HFFc6 (cell line): ENCODE measurements at places on chromosomes 6 and 20. TPM values are rescaled to one million over a fixed set of nuclear protein-coding genes. Genes with fewer than 3 reads are reported as not detected.
A peak's percentile ranks its signal among the peaks of the same experiment; 100 is the strongest.

Gene TMEM239
- not detected in 3 replicates for total RNA-seq

Gene WFDC8
- total RNA-seq, result not detected in 3 replicates

Gene CLPSL2
- not detected in 3 replicates for total RNA-seq

Gene MCM3
- 31.2 and 54.2 TPM in 2 replicates for total RNA-seq

Gene BPIFB4
- not detected in 3 replicates for total RNA-seq

Gene NRN1
- total RNA-seq, result not detected in 3 replicates

Gene SLC22A7
- not detected in 3 replicates for total RNA-seq

Gene HDGFL1
- not detected in 2 replicates for total RNA-seq

Gene MYH7B
- total RNA-seq, result not detected in 2 replicates

Gene PPP1R3D
- total RNA-seq, result 5.9 to 6.8 TPM (median 6.6 TPM) in 3 replicates

Gene ETV7
- 0.20 to 0.57 TPM in 2 of 3 replicates, not detected in the other for total RNA-seq

Gene OPRL1
- total RNA-seq, result 0.45 to 0.85 TPM (median 0.81 TPM) in 3 replicates

Gene OLIG3
- not detected in 3 replicates for total RNA-seq

Gene OR2J3
- not detected in 3 replicates for total RNA-seq

Gene AHCY
- total RNA-seq, result 107 and 140 TPM in 2 replicates

Gene MACROD2
- total RNA-seq, result 0.24 to 0.57 TPM in 2 of 3 replicates, not detected in the other

Gene LAMP5
- not detected in 3 replicates for total RNA-seq

GRCh38 chr6:32615885-32616532 lies 21.2 kb upstream of the HLA-DQA1 start:
- no peak for DNase-seq

GRCh38 chr6:44634321-44634720 lies 246.8 kb downstream of the CDC5L start:
- no peak for DNase-seq

DNA sequence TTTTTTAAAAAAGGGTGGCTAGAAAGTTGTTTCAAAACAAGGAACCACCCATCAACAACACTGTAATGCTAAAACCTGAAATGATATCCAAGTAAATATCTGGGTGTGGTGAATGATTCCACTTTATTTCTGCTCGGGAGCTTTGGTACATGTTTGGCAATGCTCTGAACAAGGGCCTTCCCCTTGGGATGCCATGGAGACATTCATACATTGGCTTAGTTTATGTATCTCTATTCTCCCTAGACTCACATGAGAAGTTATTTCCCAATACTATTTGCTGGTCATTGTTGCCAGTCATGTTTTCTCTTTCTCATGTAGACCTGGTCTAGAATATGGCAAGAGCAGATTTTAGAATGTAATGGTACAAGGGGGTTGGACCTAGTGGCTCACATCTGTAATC lies 22.9 kb downstream of the ADTRP start:
- no peak for DNase-seq

DNA sequence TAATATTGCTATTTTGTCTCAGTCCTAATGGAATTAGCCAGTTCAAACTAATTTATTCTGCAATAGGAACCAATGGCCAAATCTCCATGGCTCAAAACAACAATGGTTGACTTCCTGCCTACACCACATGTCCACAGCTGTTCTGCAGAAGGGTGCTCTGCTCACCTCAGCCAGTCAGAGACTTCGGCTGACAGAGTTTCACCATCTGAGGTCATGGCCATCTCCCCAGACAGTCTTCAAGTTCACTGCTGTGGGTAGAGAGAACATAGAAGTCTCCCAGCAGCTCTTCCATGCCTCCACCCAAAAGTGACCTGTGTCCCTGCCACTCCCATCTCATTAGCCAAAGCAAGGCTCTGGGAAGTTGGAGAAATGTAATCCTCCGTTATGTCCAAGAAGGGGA lies 65.1 kb upstream of the FOXC1 start:
- DNase-seq, result no peak

DNA sequence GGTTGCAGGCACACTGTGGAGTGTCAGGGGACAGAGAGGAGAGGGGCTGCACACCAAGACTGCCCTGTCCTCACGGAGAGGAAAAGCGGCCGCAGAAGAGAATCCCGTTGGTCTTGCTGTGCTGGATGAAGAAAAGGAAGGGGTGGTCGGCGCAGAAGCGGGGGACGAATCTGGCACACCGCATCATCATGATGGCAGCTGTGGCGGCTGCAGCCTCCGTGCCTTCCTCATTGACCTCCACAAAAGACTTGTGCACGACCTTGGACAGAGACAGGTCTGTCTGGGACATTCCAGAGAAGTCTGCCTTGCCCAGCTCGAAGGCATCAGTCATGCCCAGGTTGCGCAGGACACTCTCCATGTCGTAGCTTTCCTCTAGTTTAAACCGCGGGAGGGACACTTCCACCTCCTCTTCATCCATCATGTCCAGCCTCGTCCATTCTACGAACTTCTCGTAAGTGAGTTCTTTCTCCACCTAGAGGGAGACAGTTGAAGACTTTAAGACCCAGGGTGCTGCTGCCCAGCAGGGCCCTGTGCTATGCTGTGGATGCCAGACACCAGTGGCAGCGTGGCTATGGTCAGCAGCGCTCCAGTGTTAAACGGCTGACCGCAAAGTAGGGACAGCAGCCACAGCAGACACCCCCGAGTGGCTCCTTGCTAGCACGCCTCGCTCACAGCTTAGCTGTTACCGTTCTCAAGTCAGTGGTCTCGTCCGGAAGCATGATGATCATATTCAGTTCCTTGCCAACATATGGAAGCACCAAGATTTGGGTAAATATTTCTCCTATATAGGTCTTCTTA lies 22.9 kb downstream of the SERPINB6 start:
- DNase-seq, result no peak

- no peak for DNase-seq
Measured at GRCh38 chr6:6039946-6040509, 33.3 kb upstream of the NRN1 start.

DNA sequence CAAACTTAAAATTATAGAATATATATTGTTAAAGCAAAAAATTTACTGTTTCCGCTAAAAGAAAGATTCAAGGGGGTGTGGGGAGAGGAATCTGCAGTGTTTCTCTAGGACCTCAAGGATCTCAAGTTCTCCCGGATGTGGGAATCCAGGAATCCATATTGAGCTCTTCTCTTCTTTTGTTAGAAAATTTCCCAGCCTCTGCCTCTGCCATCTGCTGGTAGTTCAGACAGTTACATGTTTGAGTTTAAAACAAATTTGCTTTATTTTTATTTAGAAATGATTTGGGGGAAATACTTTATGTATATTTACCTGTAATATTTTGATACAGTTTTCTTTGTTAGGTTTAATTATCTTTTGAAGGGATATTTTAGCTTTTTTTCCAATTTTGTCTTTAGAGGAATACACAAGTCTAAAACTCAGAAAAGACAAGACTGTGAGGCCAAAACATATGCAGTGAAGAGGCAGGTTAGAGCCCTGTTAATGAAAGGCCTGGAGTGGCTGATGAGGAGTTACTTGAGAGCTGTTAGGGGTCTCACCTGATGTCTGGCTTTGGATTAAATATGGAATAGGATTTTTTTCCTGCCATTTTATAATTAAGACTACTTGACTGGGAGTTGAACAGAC lies 268.8 kb downstream of the ARID1B start:
- peak; percentile 64 for DNase-seq

- peak; percentile 22 for DNase-seq
Measured at GRCh38 chr6:113636357-113636824, 220.8 kb upstream of the MARCKS start.

- peak; percentile 99 for DNase-seq
Measured at GRCh38 chr6:84764332-84765049, at the start of gene TBX18. TSS of gene TBX18 (minus strand) at chr6:84764598. CDS start at chr6:84764181, 417 bp downstream.

DNA sequence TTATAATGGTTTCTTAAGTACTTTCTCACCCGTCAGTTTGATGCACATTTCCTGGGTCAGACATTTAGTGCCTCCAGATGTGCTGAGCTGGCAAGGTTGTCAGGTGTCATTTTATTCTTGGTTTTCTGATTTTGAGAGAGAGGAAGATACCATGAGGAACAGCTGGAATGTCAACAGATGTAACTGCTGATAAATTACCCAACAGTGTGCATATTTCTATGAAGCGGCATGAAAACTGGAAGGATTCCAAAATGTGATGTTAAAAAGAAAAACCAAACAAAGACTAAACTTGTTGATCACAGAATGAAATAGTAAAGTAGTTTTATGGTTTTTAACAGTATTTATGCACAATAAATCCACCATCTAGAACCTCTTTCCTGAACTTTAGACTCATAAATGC lies 447.3 kb downstream of the HDGFL1 start:
- no peak for DNase-seq

- no peak for DNase-seq
Measured at GRCh38 chr20:11469795-11470435, 447.8 kb upstream of the BTBD3 start.

GRCh38 chr20:4850960-4851359 lies 129.3 kb downstream of the PRND start:
- no peak for DNase-seq

- DNase-seq, result no peak
Measured at GRCh38 chr6:169189686-169190085, 64.0 kb downstream of the THBS2 start.

- DNase-seq, result no peak
Measured at GRCh38 chr20:57907131-57908000, 197.6 kb upstream of the PMEPA1 start.

DNA sequence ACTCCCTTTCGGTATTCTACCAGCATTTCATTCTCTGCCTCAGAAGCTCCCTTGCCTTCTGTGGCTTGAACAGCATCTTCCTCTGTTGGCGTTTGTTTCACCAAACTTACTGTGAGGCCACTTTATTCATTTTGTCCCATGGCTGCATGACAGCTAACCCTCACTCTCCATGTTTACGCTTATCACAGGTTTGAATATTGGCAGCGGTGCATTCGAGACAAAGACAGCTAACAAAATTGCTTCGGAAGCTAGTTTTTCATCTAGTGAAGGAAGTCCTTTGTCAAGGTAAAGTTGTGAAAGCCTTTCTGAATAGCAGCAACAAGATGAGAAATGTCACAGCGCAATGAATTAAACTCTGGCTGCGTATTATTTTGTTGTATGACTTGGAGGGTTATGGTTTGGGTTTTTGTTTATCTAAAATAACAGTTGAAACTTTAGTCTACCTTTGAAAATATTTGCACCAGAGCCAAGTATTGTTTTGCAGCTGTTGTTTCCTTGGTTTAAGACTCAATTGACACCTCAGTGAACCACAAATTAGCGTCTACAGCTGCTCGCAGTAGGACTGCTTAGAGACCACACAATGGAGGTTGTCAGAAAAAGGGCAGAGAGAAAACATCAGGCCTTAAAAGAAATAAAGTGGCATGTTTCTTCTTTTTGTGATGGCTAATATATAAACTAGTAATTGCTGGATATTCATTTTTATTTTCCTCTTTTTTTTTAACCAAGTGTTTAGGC lies 70.4 kb upstream of the XRN2 start:
- DNase-seq, result no peak

DNA sequence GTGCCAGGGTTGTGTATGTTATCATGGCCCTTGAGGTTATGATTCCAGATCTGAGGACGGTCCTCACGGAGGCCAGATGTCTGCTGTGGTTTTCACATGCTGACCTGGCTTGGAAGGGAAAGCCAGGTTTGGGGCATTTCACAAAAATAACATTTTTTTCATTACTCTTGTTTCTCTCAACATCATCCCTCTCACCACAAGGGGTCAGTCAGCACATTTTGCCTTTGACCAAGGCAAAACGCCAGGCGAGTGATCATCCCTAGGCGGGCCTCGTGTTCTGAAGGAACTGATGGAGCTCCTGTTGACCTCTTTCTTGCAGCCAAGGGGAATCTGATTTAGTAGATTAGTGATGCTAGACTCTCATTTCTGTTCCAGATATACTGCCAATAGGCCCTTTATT lies 133.5 kb downstream of the TBC1D7 start:
- peak; percentile 78 for DNase-seq

DNA sequence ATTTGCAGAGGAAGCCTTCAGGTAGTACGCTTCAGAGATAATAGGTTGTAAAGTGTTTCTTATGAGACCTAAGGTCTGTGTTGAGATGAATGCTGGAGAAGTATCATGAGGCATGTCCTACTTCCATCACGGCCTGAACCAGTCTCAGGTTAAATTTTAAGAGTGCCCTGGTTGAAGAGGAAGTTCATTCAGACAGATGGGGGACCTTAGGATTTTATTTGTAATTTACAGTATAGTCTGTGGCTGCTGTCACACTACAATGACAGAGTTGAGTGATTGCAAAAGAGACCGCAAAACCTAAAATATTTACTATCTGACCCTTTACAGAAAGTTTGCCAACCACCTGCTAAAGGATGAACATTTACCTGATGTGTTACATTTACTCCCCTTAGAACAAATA lies 70.9 kb downstream of the UST start:
- no peak for DNase-seq

GRCh38 chr20:57465943-57466342 lies 59.0 kb downstream of the CTCFL start:
- no peak for DNase-seq

DNA sequence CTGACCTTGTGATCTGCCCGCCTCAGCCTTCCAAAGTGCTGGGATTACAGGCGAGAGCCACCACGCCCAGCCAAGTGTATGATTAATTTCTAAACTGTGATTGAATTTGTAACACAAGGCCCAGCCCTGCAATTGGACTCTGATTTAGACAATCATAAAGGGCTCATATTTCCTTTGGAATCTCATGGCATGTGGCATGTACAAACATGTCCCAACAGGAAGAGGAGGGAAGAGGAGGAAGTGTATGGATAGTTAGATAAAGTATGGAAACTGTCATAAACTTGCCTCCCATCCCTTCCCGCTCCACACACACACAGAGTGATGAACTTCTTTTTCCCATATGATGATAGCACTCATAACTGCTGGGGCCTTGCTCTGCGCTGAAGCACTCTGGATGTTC lies 27.2 kb upstream of the QKI start:
- DNase-seq, result no peak

- DNase-seq, result no peak
Measured at GRCh38 chr6:7919871-7920270, 9.3 kb upstream of the TXNDC5 start.

DNA sequence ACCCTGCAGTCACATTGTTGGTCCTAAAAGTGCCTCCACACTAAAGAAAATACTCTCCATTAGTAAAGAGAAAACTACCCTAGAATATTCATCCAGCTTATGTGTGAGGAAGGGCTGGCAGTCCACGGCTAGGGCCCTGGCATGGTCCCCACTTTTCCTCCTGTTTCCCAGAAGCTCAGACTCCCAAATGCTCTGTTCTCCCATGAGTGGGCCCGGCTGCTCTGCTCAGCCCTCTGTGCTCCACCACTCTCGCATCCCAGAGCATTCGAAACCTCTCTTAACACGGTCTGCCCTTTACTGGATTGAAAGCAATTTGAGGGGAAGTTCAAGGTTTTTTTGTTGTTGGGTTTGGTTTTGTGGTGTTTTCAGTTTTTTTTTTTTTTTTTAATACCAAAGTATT lies 61.8 kb downstream of the APCDD1L start:
- DNase-seq, result no peak

DNA sequence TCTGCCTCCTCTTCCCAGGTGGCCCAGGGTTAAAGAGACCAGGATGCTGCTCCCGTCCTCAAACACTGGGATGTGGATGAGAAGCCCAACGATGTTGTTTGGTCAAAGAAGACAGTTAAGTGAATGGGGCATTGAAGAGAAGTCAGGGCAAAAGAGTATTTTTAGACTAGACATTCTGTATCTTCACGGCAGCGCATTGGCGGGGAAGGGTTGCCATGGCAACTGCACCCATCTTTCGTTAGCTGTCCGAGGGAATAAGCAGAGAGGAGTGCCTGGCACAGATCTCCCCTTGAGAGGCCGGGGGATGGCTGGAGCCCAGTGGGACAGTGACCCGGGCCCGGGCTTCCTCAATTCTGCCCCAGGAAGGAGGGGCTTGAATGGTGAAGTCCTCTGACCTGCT lies 56.4 kb upstream of the GPR31 start:
- DNase-seq, result no peak
